Type B pancreatic cell (in vitro differentiated cells): ENCODE measurements at places on chromosomes 6 and 20.
A peak's percentile ranks its signal among the peaks of the same experiment; 100 is the strongest.

GRCh38 chr6:39816747-39817146 is 24.6 kb downstream of the DAAM2 start:
- H3K27me3 ChIP-seq: no peaks in the 10 kb centered on the region
- DNase-seq: no peak
- H3K36me3 ChIP-seq: peaks cover 3% of the 10 kb centered on the region
- no peak overlapping the region for H3K27ac ChIP-seq

DNA sequence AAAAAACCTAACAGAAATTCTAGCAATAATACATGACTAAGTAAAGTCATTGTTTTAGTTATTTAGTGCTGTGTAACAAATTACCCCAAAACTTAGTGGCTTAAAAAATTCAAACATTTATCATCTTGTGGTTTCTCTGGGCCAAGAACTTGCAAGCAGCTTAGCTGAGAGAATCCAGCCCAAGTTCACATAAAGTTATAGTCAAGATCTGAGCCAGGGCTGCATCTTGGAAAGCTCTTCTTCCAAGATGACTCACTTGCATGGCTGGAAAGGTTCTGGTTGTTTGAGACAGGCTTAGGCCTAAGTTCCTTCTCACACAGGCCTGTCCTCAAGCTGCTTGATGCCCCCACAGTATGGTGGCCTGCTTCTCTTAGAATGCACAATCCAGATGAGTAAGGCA is 217.8 kb upstream of the TSHZ2 start:
- peaks cover 5% of the 10 kb centered on the region for H3K4me1 ChIP-seq
- no peaks in the 10 kb centered on the region for H3K36me3 ChIP-seq
- no peak for DNase-seq
- no peak overlapping the region for H3K4me3 ChIP-seq
- H3K27me3 ChIP-seq: no peaks in the 10 kb centered on the region

GRCh38 chr6:32602383-32602782 is 12.7 kb upstream of the HLA-DRB1 start:
- H3K4me3 ChIP-seq: no peak overlapping the region
- H3K36me3 ChIP-seq: no peaks in the 10 kb centered on the region
- no peak overlapping the region for H3K27ac ChIP-seq
- no peaks in the 10 kb centered on the region for H3K27me3 ChIP-seq
- no peak for DNase-seq

DNA sequence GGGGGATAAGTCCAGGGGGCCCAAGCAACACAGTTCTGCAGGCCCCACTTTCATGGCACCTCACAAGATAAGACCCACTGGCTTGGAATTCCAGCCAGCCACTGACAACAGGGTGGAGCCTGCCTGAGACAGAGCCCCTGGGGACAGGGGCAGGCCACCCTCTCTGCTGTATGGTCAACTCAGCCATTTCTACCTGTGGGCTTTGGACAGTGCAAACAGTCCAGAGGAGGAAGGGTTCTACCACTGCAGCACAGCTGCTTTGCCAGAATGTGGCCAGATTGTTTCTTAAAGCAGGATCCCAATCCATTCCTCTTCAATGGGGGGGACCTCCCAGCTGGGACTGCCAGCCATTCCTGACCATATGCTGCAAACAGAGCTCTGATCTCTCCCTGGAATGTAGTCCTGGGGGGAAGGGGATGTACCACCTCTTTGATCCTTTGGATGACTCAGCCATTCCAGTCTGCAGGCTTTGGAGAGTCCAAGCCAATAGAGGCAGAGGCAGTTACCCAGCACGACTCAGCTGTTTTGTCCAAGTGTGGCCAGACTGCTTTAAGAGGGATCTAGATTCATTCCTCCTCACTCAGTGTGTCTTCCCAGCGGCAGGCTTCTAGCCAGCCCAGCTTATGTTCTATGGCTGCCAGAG is 842.2 kb downstream of the EPHA7 start:
- H3K27me3 ChIP-seq: no peaks in the 10 kb centered on the region
- no peak overlapping the region for H3K27ac ChIP-seq
- no peaks in the 10 kb centered on the region for H3K4me1 ChIP-seq
- H3K36me3 ChIP-seq: no peaks in the 10 kb centered on the region
- no peak overlapping the region for H3K4me3 ChIP-seq

GRCh38 chr6:145761584-145761983 is 26.3 kb upstream of the EPM2A start:
- H3K36me3 ChIP-seq: no peaks in the 10 kb centered on the region
- no peaks in the 10 kb centered on the region for H3K27me3 ChIP-seq
- no peak overlapping the region for H3K27ac ChIP-seq
- no peak for DNase-seq

DNA sequence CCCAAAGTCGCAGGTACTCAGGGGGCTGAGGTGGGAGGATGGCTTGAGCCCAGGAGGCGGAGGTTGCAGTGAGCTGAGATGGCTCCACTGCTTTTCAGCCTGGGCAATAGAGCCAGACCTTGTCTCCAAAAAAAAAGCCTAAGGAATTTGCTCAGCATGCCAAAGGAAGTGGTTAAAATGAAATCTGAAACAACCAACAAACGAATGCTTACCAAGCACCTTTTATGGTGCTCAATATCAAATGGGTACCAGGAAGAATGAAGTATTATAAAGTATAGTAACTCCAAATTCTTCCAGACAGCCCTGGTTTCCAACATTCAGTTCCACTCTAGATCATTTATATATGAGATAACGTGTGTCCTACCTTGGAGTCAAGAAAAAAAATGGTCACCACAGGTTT is 14.0 kb downstream of the GMDS start:
- H3K36me3 ChIP-seq: no peaks in the 10 kb centered on the region
- no peak for DNase-seq

DNA sequence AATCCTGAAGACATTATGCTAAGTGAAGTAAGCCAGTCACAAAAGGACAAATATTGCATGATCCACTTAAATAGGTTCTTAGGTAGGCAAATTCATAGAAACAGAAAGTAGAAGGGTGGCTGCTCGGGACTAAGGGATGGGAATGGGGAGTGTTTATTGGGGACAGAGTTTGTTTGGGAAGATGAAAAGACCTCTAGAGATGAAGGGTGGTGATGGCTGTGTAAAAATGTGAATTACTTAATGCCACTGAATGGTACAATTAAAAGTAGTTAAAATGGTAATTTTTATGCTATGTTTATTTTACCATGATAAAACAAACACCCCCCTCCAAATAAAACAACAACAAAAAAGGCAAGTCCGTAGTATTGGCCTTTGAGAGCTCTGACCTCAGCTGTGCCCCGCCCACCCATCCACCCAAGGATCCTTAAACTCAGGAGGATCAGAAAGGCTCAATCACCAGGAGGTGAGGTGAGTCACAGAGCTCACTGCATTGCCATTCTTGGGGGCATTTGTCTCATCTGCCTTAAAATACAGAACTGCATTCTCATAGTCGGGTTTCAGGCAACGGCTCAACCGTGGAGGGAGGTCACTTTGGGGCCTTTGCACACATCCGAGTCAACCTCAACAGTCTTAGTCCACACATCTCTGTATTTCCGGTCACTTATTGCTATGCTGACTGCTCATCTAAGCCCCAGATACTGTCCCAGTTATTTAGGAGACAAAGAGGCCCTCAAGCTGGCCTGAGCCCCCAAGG is 96.7 kb downstream of the SLC22A23 start:
- DNase-seq: no peak
- H3K4me1 ChIP-seq: peaks cover 63% of the 10 kb centered on the region
- peaks cover 18% of the 10 kb centered on the region for H3K36me3 ChIP-seq
- peak overlapping the region; percentile 44 for H3K27ac ChIP-seq

DNA sequence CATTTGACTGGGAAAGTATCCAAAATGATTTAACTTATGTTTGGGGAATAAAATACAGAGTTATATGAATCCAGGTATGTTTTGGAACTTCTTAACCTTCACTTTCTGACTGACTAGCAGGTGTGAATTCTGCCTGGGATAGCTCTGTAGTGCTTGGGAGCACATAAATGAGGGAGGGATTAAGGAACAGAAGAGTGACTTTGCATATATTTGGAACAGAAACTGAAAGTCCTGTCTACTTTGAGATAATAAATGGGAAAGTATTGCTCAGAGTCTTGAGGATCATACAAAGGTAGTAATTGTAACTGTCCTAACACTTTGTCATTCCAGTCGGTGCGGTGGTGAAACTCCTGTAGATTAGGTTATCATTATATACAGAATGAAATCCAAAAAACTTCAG is 317.6 kb downstream of the RIMS1 start:
- DNase-seq: no peak
- H3K27ac ChIP-seq: peak overlapping the region; percentile 46
- H3K4me1 ChIP-seq: no peaks in the 10 kb centered on the region

DNA sequence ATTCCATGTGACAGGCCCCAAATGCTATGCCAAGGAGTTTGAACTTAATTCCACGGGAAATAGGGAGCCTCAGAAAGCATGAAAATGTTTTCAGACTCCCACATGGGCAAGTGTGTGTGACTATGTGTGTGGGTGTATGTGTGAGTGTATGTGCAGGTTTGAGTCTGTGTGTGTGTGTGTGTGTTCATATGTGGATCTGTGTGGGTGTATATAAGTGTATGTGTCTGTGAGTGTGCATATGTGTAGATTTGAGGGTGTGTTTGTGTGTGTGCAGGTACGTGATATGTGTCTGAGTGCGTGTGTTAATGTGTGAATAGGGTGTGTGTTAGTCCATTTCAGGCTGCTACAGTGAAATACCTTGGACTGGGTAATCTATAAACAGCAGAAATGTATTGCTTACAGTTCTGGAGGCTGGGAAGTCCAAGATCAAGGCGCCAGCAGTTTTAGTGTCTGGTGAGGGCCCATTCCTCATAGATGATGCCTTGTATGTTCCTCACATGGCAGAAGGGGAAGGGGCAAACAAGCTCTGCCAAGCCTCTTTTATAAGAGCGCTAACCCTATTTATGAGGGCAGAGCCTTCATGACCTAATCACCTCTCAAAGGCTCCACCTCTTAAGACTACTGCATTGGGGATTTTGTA is 181.1 kb upstream of the TAB2 start:
- no peaks in the 10 kb centered on the region for H3K36me3 ChIP-seq
- no peaks in the 10 kb centered on the region for H3K27me3 ChIP-seq
- DNase-seq: no peak
- no peak overlapping the region for H3K27ac ChIP-seq

GRCh38 chr6:82006027-82006738 is 241.4 kb downstream of the IBTK start:
- no peaks in the 10 kb centered on the region for H3K4me1 ChIP-seq
- H3K36me3 ChIP-seq: peaks cover 4% of the 10 kb centered on the region
- H3K27ac ChIP-seq: no peak overlapping the region
- no peaks in the 10 kb centered on the region for H3K27me3 ChIP-seq

DNA sequence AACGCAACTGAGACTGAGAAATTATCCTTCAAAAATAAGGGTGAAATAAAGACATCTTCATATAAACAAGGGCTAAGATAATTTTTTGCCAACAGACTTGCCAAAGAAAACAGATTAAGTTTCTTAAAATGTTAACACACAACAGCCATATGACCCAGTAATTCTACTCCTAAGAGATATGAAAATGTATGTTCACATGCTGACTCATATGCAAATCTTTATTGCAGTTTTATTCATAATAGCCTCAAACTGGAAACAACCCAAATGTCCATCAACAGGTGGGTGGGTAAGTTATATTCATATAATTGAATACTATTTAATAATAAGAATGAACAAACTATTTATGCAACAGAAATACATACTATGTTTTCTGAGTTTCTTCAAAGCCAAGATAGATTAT is 140.1 kb downstream of the REV3L start:
- no peak for DNase-seq
- no peak overlapping the region for H3K4me3 ChIP-seq
- H3K36me3 ChIP-seq: peaks cover 20% of the 10 kb centered on the region
- no peaks in the 10 kb centered on the region for H3K4me1 ChIP-seq
- no peak overlapping the region for H3K27ac ChIP-seq
